ENCODE measurements at places on chromosomes 7 and 10.
A peak's percentile ranks its signal among the peaks of the same experiment; 100 is the strongest.

GRCh38 chr7:116984917-116985316 is 31.6 kb downstream of the ST7 start:
- DNase-seq, result no peak

- no peak for DNase-seq
Observed at GRCh38 chr7:73644688-73645286, 20.5 kb upstream of the MLXIPL start.

- no peak for DNase-seq
Observed at GRCh38 chr7:151351967-151352366, 10.4 kb downstream of the NUB1 start.

GRCh38 chr7:114759347-114760062 is 162.4 kb upstream of the MDFIC start:
- no peak for DNase-seq

GRCh38 chr7:42720991-42721796 is 190.7 kb downstream of the C7orf25 start:
- DNase-seq, result no peak

DNA sequence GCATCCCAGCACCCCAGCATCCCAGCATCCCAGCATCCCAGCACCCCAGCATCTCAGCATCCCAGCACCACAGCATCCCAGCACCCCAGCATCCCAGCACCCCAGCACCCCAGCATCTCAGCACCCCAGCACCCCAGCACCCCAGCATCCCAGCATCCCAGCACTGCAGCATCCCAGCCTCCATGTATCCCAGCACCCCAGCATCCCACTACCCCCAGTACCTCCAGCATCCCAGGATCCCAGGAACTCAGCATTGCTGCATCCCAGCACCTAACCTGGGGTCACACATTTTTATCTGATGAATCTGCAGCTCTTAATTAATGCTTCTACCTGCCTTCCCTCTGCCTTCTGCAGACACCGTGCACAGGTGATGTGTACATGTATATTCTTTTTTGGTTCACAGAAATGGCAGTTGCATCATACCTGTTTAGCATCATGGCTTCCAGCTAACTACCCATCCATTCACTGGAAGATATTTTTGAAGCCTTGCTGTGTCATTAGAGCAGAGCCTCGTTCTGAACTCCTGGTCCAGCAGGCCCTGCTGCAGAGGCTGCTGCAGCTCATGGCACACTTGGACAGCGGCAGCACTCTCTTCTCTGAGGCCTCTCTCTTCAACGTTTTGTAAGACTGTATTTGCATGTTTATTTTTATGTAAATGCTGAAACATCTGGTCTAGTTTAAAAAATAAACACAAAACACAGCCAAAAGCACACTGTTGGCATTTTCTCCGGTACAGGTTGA is 4.6 kb upstream of the CFAP46 start:
- no peak for DNase-seq

DNA sequence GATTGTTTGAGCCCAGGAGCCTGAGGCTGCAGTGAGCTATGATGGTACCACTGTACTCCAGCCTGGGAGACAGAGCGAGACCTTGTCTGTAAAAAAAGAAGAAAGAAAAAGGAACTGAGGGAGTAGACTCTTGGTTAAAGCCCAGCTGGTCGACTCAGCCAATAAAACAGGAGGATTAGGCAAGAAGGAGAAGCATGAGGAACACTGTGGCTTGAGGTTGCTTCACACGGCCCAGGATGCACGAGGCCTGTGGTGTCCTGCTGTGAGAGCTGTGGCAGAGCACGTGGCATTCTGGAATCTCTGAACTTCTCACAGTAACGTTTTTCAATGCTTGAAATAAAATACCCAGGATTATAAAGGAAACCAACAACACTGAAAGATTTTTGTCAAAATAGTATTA is 93.3 kb downstream of the CUL2 start:
- no peak for DNase-seq

GRCh38 chr10:67764012-67764822 is 68.2 kb upstream of the CTNNA3 start:
- DNase-seq, result peak; percentile 98

GRCh38 chr10:97321032-97321803 is 2.1 kb downstream of the FRAT1 start:
- peak; percentile 37 for DNase-seq

- DNase-seq, result no peak
Observed at GRCh38 chr10:77919713-77920108, 6.8 kb downstream of the DLG5 start.

Data from C1 segment of cervical spinal cord (tissue), 14 donors.